Epithelial cell of proximal tubule (primary cell): ENCODE measurements at places on chromosomes 5 and 9. TPM values are rescaled to one million over a fixed set of nuclear protein-coding genes. Genes with fewer than 3 reads are reported as not detected.

PLPP1 gene
- total RNA-seq: 19.8 and 36.2 TPM in 2 replicates

NR5A1 gene
- not detected in 2 replicates for total RNA-seq

GDA gene
- 1.2 and 2.4 TPM in 2 replicates for total RNA-seq

NRG2 gene
- total RNA-seq: 0.43 and 1.5 TPM in 2 replicates

IFNA4 gene
- not detected in 2 replicates for total RNA-seq

KCNIP1 gene
- 2.0 and 3.3 TPM in 2 replicates for total RNA-seq

- DNase-seq: no peak
These were observed 780.0 kb downstream of the SEMA5A start for GRCh38 chr5:8765886-8766285.

- no peak for DNase-seq
These were observed 48.1 kb downstream of the CFAP90 start for GRCh38 chr5:7802855-7803254.

GRCh38 chr9:80873861-80874260, 815.5 kb downstream of the TLE1 start:
- DNase-seq: no peak

GRCh38 chr9:629146-629545, 212.4 kb upstream of the DMRT1 start:
- DNase-seq: no peak

- no peak for DNase-seq
These were observed 38.0 kb upstream of the UBTD2 start for GRCh38 chr5:172321593-172321992.

DNA sequence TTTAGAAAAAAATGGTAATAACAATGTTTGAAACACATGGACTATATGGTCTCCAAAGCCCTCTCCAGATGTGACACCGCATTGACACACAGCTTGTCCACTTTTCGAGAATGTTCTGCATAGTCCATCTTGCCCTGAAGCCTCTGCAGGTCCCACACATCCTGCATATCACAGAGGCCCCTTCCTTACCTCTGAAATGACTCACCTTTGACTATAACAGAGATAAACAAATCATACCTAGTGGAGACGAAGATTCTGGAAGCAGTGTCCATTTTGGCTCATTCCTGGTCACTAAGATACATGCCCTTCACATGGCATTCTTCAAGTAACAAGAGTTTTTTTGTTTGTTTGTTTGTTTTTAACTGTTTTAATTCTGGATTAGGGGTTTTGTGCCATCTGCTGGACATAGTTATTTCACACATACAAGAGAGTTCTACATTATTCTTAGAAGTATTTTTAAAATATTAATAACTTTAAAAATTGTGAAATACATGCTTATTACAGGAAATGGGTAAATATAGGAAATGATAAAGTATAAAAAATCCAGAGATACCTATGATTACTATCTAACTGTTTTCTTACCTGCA, 5.1 kb downstream of the ARL14EPL start:
- DNase-seq: no peak

DNA sequence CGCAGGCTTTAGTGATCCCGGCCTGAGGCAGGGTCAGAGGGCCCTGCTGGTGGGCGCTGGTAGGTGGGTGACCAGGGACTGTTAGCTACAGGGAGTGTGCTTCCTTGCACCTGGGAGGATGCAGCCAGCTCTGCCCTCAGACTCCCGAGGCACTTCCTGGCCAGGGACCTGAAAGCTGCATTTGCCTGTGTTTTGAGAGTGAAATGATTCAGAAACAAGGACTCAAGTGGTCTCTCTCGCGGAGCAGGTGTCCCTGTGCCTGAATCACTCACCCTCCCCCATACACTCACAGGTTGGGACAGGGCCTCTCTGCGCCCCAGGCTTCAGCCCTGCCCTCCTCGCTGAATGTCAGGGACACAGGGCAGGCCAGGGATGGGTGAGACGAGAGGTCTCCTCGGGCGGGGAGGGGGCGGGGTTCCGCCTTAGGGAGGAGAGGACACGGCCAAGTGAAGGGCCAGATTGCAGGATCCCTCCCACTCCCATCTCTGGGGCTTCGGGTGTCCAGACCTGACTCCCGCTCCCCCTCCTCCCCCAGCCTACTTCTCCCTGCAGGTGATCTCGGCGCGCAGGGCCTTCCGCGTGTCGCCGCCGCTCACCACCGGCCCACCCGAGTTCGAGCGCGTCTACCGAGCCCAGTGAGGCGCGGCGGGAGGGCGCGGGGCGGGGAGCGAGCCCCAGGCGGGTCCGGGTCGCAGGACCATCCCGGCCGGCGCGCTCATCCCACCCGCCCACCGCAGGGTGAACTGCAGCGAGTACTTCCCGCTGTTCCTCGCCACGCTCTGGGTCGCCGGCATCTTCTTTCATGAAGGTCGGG, 1.5 kb downstream of the LTC4S start:
- no peak for DNase-seq

DNA sequence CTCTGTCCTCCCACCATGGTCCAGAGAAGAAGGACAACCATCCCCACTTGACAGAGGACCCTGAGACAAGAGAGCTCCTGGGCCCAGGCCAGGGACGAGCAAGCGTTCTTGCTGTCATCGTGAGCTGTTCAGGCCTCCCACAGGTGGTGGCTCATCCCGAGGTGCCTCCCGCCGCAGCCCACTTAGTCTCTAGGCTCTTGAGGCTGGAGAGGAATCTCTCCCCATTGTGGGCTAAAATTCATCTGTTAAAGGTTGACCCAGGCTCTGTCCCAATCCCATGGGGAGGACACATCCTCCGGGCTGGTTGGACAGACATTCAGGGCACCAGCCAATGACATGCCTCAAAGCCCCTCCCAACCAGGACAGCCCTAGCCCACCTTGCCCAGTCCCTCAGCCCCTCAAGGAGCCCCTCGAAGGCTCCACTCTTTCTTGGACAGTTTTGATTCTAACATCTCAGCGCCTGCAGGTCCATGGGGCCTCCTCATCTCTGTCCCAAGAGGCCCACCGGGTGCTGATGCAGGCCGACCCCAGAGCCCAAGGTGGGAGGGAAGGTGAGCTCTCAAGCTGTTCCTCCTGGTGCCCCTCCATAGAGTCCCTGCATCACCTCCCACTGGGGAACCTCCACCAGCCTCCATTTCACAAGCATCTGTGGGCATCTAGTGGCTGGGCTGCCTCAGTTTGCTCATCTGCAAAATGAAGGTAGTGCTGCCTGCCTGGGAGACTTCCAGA, 52.9 kb downstream of the BARX1 start:
- DNase-seq: no peak

GRCh38 chr5:51387884-51388275, 4.6 kb downstream of the ISL1 start:
- no peak for DNase-seq

DNA sequence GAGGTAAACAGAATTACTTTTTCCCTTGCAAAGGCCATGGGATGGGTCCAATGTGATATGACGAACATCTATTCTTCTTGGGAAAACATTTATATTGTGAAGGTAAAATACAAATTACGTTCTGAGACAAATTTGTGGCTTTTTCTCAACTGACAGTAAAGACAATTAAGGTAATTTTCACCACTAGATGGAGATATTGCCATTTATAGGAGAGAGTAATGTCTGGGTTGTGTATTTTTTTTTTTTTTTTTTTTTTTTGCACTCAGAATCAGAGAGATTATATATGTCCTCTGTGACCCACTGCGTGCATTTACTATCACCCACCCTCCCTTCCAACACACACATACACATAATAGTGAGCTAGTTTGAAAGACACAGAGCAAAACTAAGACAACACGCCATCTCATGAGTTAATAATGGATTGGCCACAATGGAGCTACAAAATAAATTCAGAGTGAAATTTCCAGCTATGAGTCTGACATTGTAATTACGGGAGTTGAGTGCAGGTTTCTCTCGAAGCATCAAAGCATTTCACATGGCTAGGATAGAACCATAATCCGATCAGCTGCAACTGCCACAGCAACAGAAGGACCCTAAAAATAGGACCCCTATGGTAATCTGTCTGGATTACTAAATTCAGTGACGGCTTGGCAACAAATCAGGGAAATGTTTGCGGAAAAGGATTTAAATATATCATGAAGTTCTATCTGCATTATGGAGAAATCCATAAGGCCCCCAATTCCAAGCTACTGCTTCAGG, 49.2 kb downstream of the ANXA1 start:
- DNase-seq: no peak

DNA sequence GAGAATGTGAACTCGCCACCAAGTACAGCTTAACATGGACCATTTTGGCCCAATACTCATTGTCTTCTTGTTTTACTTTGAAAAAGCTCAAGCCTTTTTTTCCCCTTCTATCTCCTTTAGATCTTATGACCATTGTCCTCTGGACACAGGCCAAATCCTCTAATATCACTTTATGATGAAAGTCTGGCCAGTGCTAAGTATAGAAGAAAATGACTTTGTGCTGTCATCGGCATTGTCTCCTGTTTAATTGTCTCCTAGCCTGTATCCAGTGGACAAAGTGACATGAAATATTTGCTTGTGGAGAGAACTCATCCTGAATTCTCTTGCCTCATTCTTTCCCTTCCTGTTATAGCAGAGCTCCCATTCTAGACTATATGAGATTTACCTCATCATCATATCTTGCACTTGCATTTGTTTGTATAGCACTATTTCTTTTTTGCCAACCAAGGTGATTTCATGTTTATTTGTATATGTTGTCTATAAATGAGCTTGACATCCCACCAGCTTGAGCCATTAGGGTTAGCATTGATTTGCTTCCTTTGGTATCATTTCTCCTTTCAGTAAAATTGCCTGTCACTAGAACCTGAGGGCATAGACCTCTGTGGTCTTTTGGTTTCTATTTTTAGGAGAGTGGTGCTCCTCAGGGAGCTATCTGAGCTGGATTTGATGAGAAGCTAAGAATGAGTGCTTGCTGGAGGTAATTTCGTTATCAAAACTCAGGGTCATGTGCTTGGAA, 18.8 kb upstream of the TNFAIP8 start:
- DNase-seq: no peak

- peak; percentile 69 for DNase-seq
These were observed 59.3 kb upstream of the ADAMTS16 start for GRCh38 chr5:5080790-5081189.

DNA sequence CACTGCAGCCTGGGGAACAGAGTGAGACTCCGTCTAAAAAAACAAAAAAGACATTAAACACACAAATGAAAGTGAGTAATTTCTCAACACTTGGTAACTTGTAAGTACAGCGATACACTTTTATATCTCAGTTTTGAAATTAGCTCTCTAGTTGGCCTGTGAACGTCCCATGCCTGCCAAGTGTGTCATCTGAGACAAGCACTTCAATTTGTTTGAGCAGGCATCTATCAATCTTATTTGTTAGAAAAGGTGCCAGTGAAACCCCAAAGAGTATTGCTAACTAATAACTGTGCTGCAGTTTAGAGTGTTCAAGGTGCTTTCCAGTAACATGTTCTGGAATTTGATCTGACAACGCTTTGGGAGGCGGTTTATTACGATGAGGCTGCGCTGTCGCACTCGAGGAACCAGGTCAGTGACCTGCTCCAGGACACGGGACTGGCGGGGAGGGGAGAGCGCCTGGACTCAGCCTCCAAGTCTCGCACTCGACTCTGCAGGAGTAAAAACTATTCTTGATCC, 1.1 kb upstream of the SPIN1 start:
- no peak for DNase-seq

DNA sequence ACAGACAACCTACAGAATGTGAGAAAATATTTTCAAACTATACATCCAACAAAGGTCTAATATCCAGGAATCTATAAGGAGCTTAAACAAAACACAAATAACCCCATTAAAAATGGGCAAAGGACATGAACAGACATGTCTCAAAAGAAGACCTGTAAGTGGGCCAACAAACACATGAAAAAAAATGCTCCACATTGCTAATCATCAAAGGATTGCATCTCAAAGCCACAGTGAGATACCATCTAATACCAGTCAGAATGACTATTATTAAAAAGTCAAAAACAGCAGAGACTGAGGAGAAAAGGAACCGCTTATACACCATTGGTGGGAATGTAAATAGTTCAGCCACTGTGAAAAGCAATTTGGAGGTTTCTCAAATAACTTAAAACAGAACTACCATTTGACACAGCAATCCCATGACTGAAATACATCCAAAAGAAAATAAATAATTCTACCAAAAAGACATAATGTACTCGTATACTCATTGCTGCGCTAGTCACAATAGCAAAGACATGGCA, 39.1 kb upstream of the C5orf63 start:
- no peak for DNase-seq

GRCh38 chr9:3699883-3700282, 174.1 kb upstream of the RFX3 start:
- no peak for DNase-seq

DNA sequence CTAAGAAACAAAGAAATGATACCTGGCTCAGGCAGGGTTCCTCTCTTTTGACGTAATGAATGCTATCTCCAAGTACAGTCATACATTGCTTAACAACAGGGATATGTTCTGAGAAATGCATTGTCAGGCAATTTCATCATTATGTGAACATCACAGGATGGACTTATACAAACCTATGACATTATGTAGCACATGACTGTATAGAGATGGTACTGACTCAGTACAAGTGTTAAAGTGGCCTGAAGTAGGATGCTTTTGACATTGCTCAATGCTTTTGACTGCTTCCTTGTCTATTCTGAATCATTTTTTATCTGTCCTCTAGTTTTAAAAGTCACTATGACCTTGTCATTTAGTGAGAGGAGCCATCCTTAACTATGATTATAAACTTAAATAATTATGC, 147.6 kb downstream of the NR2F1-AS1 start:
- no peak for DNase-seq

DNA sequence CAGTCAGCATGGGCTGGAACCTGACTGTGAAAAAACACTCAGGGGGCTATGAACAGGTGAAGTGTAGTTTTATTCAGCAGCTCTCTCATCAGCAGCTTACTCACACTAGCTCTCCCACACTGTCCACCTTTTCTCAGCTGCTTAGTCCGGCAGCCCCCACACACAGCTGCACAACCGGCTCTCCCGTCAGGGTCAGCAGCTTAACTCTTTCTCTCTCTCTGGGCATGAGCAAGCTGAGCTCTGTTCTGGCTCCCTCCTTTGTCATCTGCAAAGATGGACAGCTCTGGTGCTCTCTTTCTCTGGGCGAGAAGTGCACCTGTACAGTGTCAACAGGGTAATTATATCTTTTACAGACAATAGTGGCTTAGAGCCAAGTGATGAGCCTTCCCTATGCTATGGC, 8.2 kb downstream of the DMAC1 start:
- no peak for DNase-seq
